NCI-H1694 treated with DMSO at 0.1 percent for 48 hours (cell line): ENCODE measurements at places on chromosomes 13 and 19.
A peak's percentile ranks its signal among the peaks of the same experiment; 100 is the strongest.

GRCh38 chr19:4537953-4538600, 1.8 kb downstream of the LRG1 start:
- DNase-seq = no peak

- no peak for DNase-seq
These were observed 153.3 kb upstream of the VSTM2B start for GRCh38 chr19:29372461-29372860.

GRCh38 chr13:49869519-49869918, 66.6 kb downstream of the SPRYD7 start:
- no peak for DNase-seq

DNA sequence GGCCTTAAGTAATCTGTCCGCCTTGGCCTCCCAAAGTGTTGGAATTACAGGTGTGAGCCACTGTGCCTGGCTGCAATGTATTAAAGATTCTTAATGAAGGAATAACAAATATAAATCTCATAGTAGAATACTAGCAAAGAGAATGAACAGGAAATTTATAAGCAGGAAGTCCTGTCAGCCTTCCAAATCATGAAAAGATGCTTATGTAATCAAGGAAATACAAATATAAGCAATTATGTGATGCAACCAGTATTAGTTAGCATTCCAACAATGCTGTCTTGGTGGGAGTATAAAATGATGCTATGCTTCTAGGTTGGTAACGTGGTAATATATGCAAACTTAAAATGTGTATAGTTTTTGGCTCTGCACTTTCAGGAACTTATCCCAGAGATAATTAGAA, 133.8 kb downstream of the PDS5B start:
- no peak for DNase-seq

- DNase-seq = no peak
These were observed 11.8 kb upstream of the ERFL start for GRCh38 chr19:41939861-41940730.

DNA sequence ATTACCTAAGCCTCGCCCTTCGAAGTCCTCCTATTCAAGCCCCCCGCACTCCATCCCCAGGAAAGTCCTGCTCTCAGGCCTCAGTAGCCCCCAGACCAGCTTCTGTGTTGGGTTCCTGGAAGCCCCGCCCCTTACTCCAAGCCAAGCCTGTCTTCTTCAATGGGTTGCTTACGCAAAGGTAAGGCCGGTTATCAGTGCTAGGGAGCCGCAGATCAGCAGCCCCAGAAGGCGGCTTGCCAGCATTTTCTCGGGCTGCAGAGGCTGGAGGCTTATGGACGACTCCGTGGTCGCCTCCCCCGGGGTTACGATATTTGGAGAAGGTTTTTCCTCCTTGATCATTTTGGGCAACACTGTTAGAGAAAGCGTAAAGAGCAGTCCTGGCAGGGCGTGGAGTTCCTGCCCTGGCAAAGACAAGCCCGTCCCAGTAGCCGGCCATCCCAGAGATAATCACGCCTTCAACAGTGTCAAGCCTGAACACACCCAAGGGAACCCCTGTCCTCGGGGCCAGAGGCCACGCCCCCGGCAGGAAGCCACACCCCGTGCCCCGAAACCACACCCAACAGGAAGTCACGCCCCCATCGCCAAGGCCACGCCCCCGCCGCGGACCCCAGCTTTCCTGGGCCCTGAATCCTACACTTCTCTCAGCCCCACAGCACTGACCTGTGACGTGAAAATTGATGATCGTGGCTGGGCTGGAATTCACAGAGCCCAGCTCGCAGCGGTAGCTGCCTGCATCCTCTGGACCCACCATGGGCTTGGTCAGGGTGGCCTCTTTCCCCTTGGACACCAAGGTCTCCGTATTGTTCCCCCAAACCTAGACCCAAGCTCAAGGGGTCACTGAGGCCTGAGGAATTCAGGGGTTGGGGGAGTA, 954 bp upstream of the RASIP1 start:
- DNase-seq = no peak

- DNase-seq = no peak
These were observed 65.4 kb upstream of the ATXN8OS start for GRCh38 chr13:70042193-70042592.

GRCh38 chr13:78657699-78658629, 991 bp downstream of the OBI1 start:
- no peak for DNase-seq

DNA sequence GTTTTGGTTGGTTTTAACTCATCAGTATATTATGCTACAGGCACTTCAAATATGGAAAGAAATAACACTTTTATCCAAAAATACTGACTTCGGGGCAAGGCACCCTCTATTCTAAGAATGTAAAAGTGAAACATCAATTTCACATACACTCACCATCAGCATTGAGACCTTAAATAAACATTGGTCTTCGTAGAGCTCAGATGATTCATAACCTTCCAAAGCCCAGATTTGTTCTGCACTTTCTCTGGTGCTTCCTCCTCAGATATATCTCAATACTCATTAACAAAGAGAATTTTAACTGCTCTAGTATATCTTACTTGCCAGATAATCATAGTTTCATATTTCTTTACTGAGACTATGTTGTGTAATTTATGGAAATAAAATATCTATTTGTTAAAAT, 794.3 kb downstream of the LIG4 start:
- DNase-seq = no peak

- DNase-seq = no peak
These were observed 52.0 kb downstream of the SLC7A1 start for GRCh38 chr13:29543230-29544215.

DNA sequence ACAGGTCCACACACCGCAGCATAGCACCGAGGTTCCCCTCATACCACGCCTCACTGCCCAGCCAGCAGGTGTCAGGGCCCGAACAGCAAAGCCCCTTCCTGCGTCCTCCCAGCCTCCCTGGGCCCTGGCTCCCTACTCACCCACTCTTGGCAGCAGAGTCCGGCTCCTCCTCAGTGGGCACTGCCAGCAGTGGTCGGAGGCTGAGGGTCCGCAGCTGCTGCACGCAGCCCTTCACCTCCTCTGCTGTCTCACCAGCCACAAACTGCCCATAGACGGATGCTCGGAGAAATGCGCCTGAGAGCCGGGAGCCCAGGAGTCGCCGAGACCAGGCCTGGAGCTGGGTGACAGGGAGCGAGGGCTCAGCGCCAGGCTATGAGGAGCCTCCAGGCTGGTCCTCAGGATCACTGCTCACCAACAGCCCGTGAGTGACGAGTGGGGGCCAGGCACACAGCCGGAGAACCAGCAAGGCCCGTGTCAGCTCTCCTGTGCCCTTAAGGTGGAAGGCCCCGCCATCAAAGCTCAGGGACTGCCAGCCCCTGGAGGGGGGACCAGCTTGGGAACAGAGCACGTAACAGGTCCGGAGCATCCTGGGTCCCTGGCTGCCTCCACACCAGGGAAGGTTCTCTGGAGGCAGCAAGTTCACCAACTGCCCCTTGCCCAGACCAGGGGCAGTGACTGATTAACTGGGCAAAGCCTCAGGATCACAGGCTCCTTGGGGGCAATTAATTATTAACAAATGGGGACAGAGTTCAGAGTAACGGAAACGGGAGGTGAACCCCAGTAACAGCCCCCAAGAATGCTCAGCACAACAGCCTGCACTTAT, at the start of gene PRODH2:
TSS of gene PRODH2 (minus strand) at position 626 of the 823 bp plus-strand sequence. CDS start at position 586, 40 bp downstream.
- no peak for DNase-seq

GRCh38 chr13:25295701-25296100, 5.7 kb upstream of the NUP58 start:
- DNase-seq = no peak

DNA sequence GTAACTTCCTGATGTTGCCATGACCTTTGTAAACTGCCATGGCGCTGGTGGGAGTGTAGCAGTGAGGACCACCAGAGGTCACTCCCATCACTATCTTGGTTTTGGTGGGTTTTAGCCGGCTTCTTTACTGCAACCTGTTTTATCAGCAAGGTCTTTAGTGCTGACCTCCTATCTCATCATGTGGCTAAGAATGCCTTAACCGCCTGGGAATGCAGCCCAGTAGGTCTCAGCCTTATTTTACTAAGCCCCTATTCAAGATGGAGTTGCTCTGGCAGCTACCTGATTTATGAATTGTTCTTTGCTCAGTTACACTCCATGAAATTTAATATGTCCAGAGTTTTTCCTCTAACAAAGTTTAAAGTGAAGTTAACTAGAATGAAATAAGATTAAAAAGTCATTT, 4.6 kb upstream of the EPS15L1 start:
- no peak for DNase-seq

DNA sequence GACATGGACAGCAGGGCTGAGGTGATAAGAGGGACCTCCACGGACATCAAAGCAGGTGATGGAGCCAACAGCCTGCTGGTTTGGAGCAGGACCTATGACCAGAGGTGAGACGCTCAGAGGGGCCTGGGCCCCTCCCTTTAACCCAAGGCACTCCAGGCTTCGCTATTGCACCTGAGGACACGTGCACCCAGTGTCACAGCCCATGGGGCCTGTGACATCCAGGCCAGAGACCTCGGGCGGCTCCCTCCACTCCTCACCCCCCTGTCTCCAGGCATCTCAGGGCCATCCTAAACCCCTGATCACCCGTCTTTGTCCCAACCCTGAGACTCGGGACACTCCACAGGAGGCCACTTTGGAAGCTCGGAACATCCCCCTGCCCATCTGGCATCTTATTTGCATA, 12.9 kb downstream of the ADGRE5 start:
- DNase-seq = no peak

DNA sequence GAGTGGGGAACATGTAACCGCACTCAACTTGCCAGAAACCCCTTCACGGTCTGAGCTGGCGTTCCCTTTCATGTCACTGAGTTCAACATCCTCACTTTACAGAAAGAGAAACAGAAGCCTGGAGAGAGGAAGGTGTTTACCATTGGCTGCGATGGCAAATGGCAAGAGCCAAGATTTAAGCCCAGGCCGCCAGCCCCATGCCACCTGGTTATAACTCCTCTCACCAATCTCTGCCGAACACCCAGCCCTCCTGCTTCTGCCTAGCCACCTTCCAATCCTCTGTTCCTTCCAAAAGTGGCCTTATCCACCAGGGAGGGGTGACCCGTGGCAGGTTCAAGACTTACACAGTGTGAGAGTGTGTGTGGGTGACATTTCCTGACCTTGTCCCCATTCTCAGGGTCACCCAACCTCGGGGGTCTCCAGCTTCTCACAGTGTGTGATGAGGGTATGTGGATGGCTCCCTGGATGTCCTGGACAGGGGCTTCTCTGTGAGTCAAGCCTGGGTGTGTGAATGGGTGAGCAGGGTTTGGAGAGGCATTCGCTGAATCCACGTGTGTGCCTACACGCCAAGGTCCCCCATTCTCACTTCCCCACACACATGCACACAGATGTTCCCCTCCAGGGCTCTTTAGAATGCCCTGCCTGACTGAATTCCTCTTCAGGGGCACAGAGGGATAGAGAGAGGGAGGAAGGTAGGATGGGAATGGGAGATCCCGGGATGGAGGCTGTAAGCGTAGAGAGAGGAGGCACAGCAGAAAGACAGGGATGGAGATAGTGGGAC, 1.2 kb downstream of the CADM4 start:
- no peak for DNase-seq

DNA sequence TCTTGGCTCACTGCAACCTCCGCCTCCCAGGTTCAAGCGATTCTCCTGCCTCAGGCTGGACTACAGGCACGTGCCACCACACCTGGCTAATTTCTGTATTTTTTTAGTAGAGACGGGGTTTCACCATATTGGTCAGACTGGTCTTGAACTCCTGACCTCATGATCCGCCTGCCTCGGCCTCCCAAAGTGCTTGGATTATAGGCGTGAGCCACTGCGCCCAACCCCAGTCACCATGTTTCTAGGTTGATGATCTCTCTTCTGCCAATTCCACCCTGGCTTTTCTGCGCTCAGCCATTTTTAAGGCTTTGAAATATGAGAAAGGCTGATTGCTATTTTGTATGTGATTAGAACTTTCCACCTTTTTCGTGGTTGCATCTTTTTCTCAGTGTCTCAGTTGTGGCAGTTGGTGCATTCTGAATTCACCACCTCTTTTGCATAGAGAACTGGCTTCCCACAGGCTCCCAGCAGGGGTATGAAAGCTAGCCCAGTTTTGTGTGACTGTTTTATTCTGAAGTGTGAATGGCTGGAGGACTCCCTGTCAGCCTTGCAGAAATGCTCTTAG, 15.5 kb downstream of the CEACAM1 start:
- no peak for DNase-seq

GRCh38 chr19:8158411-8159074, 9.2 kb upstream of the FBN3 start:
- DNase-seq = peak; percentile 85

GRCh38 chr13:91346062-91346461, 1.4 kb upstream of the MIR17HG start:
- DNase-seq = no peak

GRCh38 chr19:48650974-48651682, 5.1 kb upstream of the CA11 start:
- DNase-seq = no peak

DNA sequence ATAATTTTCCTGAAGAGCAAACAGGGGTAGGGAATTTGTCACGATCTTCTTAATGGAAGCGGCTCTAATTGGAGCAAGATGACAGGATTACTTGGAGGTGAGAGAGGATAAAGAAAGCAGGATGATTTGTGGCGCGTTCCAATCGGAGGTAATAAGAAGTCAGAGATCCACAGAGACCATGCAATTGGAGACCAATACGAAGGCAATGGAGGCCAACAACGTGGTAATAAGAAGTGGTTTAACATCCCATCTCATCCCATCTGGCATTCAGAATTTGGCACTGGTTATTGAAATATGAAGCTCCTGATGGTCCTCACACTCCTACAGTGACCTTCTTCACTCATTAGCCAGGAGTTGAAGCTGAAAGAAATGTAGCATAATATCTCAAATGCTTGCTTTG, 130.6 kb downstream of the DLEU7 start:
- peak; percentile 74 for DNase-seq

GRCh38 chr19:4803736-4804695, 12.5 kb downstream of the FEM1A start:
- DNase-seq = peak; percentile 4

GRCh38 chr19:39813264-39813993, 20.5 kb downstream of the DYRK1B start:
- no peak for DNase-seq

GRCh38 chr13:109698779-109699178, 87.6 kb downstream of the IRS2 start:
- DNase-seq = no peak

- no peak for DNase-seq
These were observed 154.8 kb upstream of the IRS2 start for GRCh38 chr13:109941221-109941620.

DNA sequence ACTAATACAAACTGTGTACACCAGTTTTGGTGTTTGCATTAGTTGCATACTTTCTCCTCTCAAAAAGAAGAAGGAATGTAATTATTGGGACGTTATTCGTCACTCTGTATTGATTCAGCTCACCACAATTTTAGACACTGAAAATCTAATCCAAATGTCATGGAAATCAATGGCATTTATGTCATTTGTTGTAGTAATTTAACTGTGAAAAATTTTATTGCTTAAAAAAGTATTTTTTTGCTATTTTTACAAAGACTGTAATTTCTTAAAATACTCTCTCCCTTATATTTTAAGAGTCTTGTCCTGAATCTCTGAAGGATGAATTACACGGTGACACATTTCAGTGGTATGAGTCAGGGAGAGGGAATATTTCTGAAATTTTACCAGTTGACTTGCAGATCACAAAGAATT, 2117.6 kb downstream of the PCDH9 start:
- no peak for DNase-seq

GRCh38 chr13:111388851-111389500, 68.5 kb downstream of the TEX29 start:
- no peak for DNase-seq
